Activated effector memory CD4-positive, alpha-beta T cell treated with anti-CD3 and anti-CD28 coated beads, Interleukin-2, amount 50 U/mL, for 16 hours (primary cell): ENCODE measurements at places on chromosomes 6 and 20.

DNA sequence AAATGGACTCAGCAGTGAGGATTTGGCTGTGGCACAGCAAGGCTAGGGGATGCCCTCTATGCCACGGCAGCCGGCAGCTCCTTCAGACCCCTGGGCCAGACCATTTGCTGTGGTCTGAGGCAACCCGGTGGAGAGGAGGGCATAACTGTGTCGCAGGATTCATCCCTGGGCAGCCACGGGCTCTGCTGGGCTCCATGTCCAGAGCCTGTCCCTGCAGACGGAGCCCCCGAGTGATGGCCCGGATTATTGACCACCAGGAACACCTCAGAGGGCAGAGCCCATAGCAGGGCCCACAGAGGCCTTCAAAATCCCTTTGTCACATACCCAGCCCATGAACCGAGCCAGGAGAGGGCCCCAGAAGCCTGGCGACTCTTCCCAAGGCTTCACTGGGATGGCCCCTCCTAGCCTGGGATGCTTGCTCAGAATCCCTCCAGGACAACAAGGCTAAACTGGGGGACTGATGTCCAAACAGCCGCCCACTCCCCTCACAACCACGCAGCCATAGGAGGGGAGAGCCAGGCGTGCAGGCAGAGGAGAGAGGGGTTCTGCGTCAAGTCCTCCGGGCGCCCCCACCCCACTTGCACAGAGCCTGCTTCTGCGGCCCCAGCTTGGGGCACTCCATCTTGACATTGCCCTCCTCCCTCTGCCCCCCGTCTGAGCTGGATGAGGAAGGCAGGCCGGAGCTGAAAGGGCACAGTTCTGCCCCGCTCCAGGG, 68.2 kb upstream of the AFDN start:
- no peak for DNase-seq

DNA sequence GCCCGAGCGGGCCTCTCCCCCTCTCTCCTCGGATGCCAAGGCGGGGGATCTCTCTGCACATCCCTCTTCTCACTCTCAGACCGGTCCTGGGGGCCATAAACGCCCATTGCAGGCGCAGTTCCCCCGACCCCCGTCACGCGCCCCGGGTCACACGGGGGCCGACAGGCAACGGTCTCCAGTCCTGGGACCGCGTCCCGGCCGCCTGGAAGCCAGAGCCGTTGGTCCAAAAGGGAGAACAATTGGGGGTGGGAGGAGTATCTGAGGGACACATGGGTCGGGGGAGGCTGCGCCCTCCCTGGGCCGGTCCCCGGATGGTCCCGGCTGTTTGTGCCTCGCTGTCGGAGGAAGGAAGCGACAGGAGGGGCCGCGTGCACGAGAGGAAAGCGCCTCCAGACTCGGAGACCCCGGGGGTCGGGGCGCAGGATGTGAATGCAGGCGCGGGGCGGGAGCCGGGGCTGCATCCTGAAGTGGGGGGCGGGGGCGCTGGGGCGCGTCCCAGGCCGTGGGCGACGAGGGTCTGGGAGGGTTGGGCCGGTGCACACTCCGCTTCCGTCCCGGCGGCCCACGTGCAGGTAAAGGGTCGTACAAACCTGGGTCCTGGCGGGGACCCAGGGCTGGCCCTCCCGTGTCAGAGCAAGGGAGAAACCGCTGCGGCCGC, 903 bp downstream of the SLC4A11 start:
- DNase-seq: no peak

GRCh38 chr6:5325173-5325572, 63.9 kb downstream of the FARS2 start:
- DNase-seq: no peak

GRCh38 chr6:166839569-166839968, 116.8 kb downstream of the RNASET2 start:
- no peak for DNase-seq

DNA sequence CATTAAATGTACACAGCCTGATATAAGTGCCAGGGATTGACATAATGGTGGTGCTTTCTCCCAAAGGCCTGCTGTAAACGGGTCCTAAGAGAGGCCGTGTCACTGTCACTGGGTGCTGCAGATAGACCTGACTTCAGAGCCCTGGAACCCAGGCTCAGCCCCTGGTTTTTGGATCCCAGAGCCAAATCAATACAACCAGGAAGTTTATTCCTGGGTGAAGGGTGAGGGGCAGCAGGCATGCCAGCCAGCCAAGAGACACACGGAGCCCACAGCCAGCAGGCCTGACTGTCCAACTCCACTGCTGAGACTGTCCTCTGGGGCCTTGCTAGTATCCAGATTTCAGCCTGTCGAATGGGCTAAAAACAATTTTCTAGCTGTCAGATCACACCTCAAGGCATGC, 12.8 kb upstream of the ARMC12 start:
- no peak for DNase-seq
